ENCODE measurements at places on chromosomes 1 and 21.

GRCh38 chr1:217089361-217090014 lies 366.3 kb upstream of the ESRRG start:
- DNase-seq, result no peak

GRCh38 chr1:115062542-115063004 lies 26.7 kb downstream of the TSPAN2 start:
- DNase-seq, result no peak

GRCh38 chr1:106600626-106601025 lies 455.8 kb upstream of the PRMT6 start:
- DNase-seq, result no peak

DNA sequence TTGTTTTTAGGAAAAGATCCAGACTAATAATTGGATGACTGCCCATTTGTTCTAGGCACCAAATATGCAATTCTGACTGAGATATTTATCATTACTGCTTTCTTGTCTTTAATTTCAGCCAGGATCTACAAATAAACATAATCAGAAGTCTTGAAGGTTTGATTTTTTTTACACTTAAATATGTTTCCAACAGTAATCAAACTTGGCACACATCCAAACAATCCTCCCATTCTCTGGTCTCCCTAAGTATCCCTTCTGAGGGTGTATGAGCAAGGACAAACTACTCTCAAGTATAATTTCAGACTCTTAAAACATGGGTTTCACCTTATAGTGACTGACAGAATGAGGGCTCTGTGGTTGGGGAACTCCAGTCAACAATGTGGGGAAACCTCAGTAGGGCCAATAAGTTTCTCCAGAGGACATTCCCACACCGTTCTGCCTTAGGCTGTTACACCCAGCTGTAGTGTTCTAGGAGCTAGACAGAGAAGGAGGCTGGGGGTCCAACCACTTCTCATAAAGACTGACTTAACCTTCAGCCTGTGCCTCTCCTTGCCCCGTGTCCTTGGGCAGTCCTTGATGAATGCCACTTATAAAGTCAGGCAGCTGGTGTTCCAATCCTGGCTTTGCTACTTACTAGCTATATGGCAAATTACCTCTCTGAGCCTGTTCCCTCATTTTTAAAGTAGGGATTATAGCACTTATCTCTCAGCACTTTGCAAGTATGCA lies 1.5 kb upstream of the PALMD start:
- DNase-seq, result no peak

- no peak for DNase-seq
Observed at GRCh38 chr1:47774986-47775834, 222.0 kb downstream of the TRABD2B start.

DNA sequence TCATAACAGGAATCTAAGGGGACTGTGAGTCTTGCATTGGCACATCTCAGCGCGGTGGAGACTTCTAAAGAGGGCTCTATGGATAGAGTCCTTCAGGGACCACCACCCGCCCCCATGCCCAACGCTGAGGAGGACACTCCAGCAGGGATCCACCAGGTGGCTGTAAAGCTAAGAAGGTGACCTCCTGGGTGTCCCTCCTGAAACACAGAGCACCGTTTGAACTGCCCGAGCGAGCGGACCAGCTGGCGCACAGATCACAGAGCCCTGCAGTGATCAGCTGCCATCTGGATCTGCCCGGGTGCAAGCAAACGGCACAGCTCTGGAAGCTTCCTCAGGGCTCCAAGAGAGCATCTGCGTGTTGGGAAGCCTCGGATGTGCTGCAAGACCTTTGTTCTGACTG lies 51.3 kb upstream of the LYST start:
- DNase-seq, result no peak

GRCh38 chr1:65250826-65251225 lies 58.5 kb upstream of the DNAJC6 start:
- DNase-seq, result no peak

DNA sequence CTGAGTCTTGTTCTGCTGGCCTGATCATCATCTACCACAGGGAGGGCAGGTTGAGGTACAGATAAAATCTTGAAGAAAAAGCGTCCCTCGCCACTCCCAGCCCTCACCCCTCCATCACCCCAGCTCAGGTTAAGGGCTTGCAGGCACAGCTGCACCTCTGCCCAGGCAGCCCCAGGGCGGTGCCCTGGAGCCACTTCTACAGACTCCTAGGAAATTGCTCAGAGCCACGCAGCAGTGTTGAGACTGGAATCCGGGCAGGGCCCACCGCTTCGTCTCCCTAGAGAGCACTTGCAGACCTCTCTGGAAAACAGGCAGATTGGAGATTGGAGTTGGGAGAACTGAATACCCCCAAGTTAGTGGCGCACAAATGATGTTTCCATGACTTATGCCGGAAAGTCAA lies 35.3 kb downstream of the VN1R5 start:
- DNase-seq, result no peak

GRCh38 chr1:51558375-51558924 lies 39.4 kb upstream of the EPS15 start:
- DNase-seq, result peak; percentile 39

- no peak for DNase-seq
Observed at GRCh38 chr21:42579456-42580075, 65.9 kb downstream of the SLC37A1 start.

DNA sequence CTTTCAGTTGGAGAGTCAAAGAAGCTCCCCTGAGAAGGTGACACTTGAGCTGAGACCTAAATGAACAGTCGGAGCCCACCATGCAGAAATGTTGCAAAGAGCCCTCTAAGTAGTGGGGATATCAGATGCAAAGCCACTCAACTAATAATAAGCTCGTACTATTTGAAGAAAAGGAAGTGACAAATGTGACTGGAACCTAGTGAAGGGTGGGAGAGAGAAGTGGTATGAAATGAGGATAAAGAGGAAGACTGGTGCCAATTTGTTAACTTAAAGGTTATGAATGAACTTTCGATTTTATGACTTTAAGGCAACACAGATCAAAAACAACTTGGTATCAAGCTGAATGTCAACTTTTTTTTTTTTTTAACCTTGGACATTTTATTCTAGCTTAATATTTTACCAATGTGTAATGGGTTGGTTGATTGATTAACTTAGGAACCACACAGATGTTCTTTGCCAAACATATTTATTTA lies 14.7 kb downstream of the LYPLAL1 start:
- DNase-seq, result no peak

DNA sequence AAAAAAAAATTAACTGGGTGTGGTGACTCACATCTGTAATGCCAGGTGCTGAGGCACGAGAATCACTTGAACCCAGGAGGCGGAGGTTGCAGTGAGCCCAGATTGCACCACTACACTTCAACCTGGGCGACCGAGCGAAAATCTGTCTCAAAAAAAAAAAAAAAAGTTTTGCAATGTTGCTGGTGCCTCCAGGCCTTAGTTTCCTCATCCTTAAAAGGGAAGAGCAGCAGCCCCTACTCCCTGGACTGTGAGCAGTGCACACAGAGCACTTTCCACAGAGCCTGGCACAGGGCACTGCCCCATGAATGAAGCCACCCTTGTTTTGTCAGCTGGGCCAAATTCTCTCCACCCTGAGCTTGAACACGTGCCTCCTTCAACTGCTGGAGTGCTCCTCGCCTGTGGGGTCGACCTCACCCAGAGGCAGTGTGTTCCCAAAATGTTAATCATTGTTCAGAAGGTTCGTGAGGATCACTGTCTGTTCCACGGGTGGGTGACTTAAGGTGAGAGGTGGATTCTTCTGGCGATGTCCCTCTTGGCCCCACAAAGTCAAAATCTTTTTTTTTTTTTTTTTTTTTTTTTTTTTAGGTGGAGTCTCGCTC lies 152.1 kb upstream of the TMEM51 start:
- DNase-seq, result no peak

GRCh38 chr1:117046781-117047180 lies 13.3 kb upstream of the TTF2 start:
- DNase-seq, result no peak

DNA sequence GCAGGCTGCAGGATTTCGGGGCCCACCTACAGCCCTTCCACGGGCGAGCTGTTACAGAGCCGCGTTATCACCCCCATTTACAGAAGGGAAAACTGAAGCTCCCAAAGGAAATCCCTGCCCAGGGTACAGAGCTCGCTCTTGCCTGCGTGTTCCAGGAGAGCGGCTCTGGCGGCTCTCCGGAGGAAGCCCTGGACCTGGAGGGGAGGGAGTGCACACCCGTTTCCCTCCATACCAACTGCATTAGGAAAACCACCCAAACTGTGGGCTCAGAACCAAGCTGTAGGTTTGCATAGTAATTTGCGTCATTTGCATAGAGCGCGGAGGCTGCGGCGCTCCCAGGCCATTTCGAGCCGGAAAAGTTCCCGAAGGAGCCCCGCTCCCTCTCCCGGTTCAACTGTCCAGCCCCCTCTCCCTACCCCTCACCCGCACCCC lies 24.7 kb upstream of the ADGRB2 start:
- peak; percentile 52 for DNase-seq

DNA sequence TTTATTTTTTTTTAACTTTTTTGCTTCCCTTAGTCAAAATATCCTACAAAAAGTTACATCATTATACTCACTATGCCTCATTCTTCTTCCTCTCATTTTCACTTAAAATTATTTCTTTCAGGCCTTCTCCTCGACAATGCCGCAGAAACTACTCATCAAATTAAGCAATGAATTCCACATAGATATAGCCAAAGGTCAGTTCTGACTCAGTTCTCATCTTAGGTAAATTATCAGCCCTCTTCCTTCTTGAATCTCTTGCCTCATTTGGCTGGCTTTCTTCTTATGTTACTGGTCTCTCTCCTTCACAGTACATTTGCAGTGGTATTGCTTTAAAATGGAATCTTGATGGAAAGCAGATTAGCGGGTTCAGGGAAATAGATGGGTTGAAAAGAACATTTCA lies 260.7 kb upstream of the BRINP3 start:
- no peak for DNase-seq

DNA sequence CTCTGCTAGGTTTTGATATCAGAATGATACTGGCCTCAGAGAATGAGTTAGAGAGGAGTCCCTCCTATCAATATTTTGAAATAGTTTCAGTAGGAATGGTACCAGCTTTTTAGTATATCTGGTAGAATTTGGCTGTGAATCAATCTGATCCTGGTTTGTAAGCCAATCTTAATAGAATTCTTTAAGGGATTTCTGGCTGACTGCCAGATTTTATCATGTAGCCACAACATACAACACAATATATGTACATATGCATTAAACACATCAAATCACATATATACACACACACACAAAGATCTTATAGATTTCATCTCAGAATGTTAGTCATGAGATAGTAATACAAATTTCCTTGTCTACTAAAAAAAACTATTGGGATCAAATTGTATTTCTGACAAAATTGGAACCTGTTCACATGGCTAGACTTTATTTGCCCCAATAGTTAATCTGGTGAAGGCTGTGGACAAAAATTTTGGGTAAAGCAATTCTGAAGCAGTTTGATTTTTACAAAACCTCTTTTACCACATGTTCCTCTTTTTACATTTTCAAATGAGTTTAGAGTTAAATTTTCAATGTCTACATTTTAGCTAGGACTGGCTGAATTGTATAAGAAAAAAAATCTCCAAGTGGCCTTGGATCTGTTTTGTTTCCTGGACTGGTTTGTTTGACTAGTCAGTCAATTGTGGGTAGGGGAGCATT lies 151.7 kb downstream of the FASLG start:
- no peak for DNase-seq

- peak; percentile 9 for DNase-seq
Observed at GRCh38 chr1:106699433-106699832, 357.0 kb upstream of the PRMT6 start.

DNA sequence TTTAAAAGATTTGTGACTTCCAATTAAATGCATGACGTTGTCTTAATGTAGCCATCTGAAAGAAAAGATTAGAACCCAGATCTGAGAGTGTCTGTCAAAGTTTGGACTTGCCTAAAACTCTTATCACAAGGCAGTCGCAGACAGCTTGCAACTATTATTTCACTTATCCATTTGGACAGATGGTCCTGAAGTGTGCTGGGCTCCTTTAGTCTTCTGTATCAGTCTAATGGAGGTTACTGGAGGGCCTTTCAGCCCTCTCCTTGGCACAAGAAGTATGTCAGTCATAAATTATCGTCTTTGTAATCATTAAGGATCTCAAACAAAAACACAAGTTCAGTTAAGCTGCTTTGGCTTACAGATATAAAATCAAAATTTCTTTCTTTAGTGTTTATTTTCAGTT lies 15.5 kb downstream of the PROX1 start:
- no peak for DNase-seq

All from AG08395 (cell line).